ENCODE measurements at places on chromosomes 5 and 9.

DNA sequence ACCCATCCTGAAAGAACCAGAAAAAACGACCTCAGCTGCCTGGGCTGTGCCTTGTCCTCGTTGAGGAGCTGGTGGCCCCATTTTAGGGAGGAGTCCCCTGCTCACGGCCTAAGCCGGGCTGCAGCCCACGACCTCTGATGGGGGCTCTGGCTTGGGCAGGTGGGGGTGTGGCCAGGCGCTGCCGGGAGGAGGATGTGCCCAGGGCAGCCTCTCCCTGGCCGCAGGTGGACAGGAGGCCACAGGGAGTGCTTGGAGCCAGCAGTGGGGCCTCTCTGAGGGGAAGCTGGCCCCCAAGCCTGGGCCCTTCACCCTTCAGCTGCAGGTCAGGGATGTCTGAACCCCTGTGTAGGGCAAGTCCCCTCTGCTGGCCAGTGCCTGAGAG is 2.5 kb downstream of the DIPK1B start:
- no peak for DNase-seq

GRCh38 chr5:134411228-134411545 is 494 bp downstream of the CDKN2AIPNL start:
- DNase-seq: no peak

DNA sequence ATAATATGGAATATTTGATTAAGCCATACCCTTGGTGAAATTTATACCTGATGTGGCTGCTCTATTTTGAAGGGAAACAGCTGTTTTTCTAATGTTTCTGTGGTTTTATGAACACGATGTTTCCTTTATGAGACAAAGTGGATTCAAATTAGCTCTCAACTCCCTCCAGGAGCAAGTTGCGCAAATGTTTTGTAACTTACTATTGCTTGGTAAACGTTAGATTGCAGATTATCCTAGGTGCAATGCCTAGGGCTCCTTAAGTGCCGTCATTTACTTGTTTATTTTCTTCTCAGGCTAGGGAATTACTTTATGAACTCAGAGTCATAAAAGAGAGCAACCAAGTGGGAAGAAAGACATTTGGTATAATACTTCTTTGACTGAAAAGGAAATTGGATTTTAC is 763.1 kb downstream of the TAF11L14 start:
- no peak for DNase-seq

GRCh38 chr9:28668158-28668557 is 1094.9 kb upstream of the C9orf72 start:
- no peak for DNase-seq

DNA sequence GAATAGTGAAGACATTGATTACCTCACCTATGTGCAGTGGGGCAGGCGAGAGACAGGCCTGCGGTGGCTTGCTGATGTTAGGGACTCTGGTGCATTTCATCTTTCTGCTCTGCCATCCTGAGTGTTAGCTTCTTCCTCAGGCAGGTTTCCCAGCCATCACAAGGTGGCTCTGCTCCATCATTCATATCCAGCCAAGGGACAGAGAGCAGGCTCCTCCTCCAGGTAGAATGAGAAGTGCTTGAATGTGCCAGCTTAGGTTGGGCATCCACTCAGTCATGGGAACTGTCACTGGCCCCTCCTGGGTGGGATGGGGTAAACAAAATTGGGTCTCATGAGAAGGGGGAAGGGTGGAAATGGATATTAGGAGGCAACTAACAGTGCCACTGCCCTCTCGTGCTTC is 24.8 kb downstream of the GPR107 start:
- no peak for DNase-seq

DNA sequence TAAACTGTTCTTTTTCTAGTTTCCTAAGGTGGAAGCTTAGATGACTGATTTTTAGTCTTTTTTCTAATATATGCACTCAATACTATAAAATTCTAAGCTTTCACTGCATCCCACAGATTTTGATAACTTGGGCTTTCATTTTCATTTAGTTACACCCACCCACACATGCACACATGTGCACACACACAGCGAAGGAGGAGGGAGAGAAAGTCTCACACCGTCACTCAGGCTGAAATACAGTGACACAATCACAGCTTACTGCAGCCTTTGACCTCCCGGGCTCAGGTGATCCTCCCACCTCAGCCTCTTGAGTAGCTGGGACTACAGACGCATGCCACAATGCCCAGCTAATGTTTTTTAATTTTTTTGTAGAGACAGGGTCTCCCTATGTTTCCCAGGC is 96.5 kb downstream of the SMIM23 start:
- DNase-seq: no peak

DNA sequence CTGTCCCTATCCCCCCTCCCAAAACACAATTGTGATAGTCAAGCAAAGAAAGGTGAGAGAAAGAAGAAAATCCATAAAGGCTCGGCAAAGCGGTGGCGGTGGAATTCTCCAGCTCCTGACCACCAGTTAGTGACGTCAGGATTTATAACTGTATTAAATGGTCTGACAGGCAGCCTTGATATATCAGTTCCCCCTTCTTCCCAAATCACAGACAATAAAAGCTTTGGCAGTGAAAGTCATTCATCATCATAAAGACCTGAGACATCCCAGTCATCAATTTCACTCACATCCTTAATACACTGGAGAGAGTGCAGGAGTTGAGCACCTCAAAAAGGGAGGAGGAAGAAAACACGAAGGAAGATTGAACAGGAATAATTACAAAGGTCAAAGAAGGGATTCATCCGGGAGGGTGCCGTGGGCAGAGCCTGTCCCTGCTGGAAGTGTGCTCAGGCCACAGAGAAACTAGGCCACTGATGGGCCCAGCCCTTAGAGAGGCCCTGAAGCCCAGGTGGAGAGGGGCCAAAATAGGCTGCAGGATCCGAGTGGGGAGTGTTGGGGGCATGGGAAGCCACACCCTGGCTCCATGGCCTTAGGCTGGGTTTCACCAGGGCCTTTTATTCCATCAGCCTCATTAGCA is 131.9 kb downstream of the PAX5 start:
- DNase-seq: no peak

GRCh38 chr9:116141864-116142561 is 11.6 kb upstream of the PAPPA start:
- no peak for DNase-seq

DNA sequence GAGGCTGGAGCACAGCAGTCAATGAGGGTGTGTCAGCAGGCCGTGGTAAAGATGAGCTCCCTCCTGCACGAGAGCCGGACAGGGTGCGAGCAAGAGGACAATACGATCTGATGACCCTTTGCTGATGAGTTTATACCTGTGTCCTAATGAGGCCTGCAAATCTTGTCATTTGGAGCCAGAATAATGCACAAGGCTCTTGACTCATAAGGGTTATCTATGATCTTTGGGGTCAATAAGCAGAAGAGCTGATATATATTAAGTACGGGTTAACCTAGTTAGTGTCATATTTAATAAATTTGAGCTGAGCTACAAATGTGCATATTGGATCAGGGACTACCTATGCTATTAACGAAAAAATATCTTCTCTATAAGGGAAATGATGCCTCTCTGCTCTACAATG is 46.9 kb downstream of the CTNND2 start:
- no peak for DNase-seq

- DNase-seq: no peak
Observed at GRCh38 chr9:136441191-136441680, 1.6 kb upstream of the INPP5E start.

DNA sequence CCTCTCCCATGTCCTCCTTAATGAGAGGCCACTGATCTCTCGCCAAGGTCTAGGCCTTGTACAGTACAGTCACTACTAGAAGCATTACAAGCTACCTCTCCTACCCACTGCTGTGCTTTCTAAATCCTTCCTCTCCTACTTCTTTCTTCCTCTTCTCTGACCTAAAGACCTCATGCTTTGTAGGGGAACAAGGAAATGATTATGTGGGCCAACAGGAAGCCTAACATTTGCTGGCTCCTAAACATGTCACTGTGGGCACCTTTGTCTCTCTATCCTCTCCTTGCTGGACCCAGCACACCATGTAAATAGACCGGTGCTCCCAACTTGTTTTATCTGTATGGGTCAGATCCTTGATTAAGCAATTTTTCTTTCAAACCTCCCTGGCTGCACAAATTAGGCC is 16.7 kb downstream of the SLC28A3 start:
- no peak for DNase-seq

GRCh38 chr5:169999621-170000020 is 19.3 kb upstream of the INSYN2B start:
- DNase-seq: no peak

DNA sequence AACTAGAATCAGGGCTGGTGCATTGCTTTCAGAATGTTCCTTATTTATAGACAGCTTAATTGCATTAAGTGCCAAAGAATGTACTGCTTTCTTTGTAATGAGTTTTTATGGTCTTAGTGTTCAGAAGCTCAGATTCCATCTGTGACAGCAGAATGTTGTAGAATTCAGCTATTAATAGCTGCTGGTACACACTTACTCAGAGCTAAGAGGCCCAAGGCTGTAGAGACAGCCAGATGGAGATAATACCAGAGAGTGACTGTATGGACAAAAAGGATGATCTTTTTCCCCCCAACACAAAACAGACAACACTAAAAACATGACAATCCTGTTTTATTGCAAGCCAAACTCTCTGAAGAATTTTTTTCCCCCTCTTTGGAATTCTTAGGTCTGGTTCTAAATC is 50.2 kb downstream of the PPP2R2B start:
- DNase-seq: no peak

GRCh38 chr5:179319741-179320281 is 25.4 kb downstream of the ADAMTS2 start:
- DNase-seq: no peak
